ENCODE measurements at places on chromosomes 13 and 19.

GRCh38 chr19:56350416-56351045, 35.9 kb upstream of the ZSCAN5A start:
- H3K27me3 ChIP-seq: no peaks in the 10 kb centered on the region
- no peak overlapping the region for H3K27ac ChIP-seq

- H3K4me1 ChIP-seq: no peaks in the 10 kb centered on the region
- H3K27ac ChIP-seq: no peak overlapping the region
- H3K4me3 ChIP-seq: no peak overlapping the region
- H3K27me3 ChIP-seq: no peaks in the 10 kb centered on the region
- H3K36me3 ChIP-seq: no peaks in the 10 kb centered on the region
These were observed 334.8 kb upstream of the OBI1 start for GRCh38 chr13:78993792-78994191.

GRCh38 chr19:2577722-2578335, 101.9 kb downstream of the GADD45B start:
- no peak for DNase-seq
- no peaks in the 10 kb centered on the region for H3K36me3 ChIP-seq
- peaks cover 2% of the 10 kb centered on the region for H3K4me1 ChIP-seq
- no peaks in the 10 kb centered on the region for H3K27me3 ChIP-seq

GRCh38 chr19:35293363-35293739, 1.4 kb downstream of the MAG start:
- H3K27ac ChIP-seq: no peak overlapping the region
- no peak overlapping the region for H3K4me3 ChIP-seq
- peaks cover 3% of the 10 kb centered on the region for H3K27me3 ChIP-seq
- DNase-seq: no peak
- H3K36me3 ChIP-seq: no peaks in the 10 kb centered on the region
- no peaks in the 10 kb centered on the region for H3K4me1 ChIP-seq

GRCh38 chr13:29908416-29909080, 58.1 kb upstream of the UBL3 start:
- H3K27me3 ChIP-seq: no peaks in the 10 kb centered on the region
- no peaks in the 10 kb centered on the region for H3K36me3 ChIP-seq
- H3K27ac ChIP-seq: no peak overlapping the region

- DNase-seq: no peak
- no peak overlapping the region for H3K4me3 ChIP-seq
- peaks cover 4% of the 10 kb centered on the region for H3K27me3 ChIP-seq
- H3K27ac ChIP-seq: no peak overlapping the region
These were observed 20.8 kb upstream of the ZNF835 start for GRCh38 chr19:56692206-56692895.

DNA sequence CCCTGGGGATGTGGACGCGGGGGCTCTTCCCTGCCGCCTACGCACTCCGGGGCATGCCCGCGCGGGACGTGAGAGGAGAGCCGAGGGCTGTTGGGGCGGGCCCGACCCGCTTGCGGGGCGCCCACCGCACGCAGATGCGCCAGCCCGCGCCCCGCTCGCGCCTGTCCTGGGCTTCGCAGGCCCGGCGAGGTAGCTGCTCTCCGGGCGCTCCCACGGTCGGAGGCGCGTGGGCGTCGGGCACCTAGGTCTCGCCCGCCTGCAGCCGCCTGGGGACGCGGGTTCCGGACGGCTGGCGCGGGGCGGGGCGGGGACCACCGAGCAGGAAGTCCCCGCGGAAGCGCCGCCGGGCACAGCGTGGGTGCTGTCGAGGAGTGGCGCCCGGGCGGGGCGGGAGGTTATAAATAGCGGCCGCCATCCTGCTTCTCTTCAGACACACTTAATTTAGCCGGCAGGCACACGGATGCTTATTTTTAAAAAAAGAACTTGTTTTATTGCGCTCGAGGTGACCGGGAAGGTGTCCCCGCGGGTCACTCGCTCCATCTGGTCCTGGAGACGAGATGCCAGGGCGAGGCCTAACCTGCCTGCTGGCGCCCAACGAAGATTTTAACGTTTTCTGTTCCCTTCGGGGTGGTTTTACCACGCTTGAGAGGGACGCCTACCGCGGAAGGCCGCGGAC, 561 bp upstream of the GJA3 start:
- H3K27me3 ChIP-seq: peaks cover 14% of the 10 kb centered on the region
- no peak overlapping the region for H3K27ac ChIP-seq
- H3K4me3 ChIP-seq: no peak overlapping the region

- H3K27me3 ChIP-seq: peaks cover 1% of the 10 kb centered on the region
- peaks cover 27% of the 10 kb centered on the region for H3K36me3 ChIP-seq
- H3K4me3 ChIP-seq: peak overlapping the region; percentile 25
- H3K4me1 ChIP-seq: peaks cover 3% of the 10 kb centered on the region
These were observed 81.6 kb downstream of the DPF1 start for GRCh38 chr19:38142176-38143035.

- no peak overlapping the region for H3K4me3 ChIP-seq
- H3K36me3 ChIP-seq: no peaks in the 10 kb centered on the region
- peaks cover 1% of the 10 kb centered on the region for H3K27me3 ChIP-seq
- no peak overlapping the region for H3K27ac ChIP-seq
- DNase-seq: no peak
These were observed 203.8 kb downstream of the MZT1 start for GRCh38 chr13:72523593-72523992.

GRCh38 chr19:16897856-16898161, 9.0 kb downstream of the F2RL3 start:
- no peak overlapping the region for H3K4me3 ChIP-seq
- no peak for DNase-seq
- peaks cover 8% of the 10 kb centered on the region for H3K27me3 ChIP-seq
- H3K36me3 ChIP-seq: no peaks in the 10 kb centered on the region
- peaks cover 3% of the 10 kb centered on the region for H3K4me1 ChIP-seq

DNA sequence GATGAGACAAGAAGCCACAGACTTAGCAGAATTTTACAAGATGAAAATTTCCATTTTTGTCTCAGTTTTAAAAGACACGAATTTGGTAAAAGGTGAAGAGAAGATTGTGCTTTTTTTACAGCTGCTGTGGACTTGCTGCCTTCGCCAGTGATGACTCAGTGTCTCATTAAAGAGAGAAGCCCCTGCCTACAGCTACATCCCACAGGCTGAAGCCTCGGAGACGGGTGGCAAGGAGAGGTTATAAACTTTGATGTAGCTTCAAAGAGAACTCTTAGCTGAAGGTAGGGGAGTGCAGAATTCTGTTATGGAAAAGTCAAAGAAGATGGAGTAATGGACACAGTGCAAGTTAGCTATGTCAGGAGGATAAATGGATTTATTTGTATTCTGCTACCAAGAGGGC, 683.4 kb upstream of the ARGLU1 start:
- no peak overlapping the region for H3K27ac ChIP-seq
- H3K4me3 ChIP-seq: no peak overlapping the region
- no peaks in the 10 kb centered on the region for H3K36me3 ChIP-seq

DNA sequence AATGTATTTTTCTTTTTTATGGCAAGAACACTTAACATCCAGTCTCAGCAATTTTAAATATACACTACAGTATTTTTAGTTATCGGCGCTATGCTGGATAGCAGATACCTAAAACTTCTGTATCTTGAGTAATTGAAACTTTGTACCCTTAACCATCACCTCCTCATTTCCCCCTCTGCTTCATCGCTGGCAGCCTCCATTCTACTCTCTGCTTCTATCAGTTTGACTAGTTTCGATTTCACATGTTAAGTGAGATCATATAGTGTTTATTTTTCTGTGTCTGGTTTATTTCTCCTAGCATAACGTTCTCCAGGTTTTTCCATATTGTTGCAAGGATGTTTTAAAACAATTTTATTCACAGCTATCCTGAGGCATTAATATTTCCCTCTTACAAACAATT, 340.8 kb upstream of the SLC10A2 start:
- no peaks in the 10 kb centered on the region for H3K36me3 ChIP-seq
- H3K27me3 ChIP-seq: peaks cover 2% of the 10 kb centered on the region
- no peak overlapping the region for H3K4me3 ChIP-seq
- no peak overlapping the region for H3K27ac ChIP-seq
- DNase-seq: no peak
- no peaks in the 10 kb centered on the region for H3K4me1 ChIP-seq

GRCh38 chr19:55178781-55179599, 1.1 kb downstream of the SYT5 start:
- H3K4me1 ChIP-seq: peaks cover 5% of the 10 kb centered on the region
- DNase-seq: peak; percentile 80
- peaks cover 30% of the 10 kb centered on the region for H3K27me3 ChIP-seq
- H3K36me3 ChIP-seq: peaks cover 3% of the 10 kb centered on the region
- H3K4me3 ChIP-seq: peak overlapping the region; percentile 82
- peak overlapping the region; percentile 36 for H3K27ac ChIP-seq

DNA sequence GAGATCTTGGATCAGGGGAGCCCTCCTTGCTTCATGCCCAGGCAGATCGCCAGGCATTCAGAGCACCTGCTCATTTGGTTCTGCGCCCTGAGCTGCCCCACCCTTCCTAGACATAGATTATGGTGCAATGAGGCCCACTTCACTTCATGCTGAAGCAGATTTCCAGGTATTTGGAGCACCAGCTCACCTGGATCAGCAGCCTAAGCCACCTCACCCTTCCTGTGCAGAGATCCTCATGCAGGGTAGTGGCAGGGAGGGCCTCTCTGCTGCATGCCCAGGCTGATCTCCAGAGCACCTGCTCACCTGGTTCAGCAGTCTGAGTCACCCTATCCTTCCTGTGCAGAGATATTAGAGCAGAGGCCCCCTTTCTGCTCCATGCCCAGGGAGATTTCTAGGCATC, 1966.1 kb downstream of the PCDH9 start:
- H3K27ac ChIP-seq: no peak overlapping the region
- no peaks in the 10 kb centered on the region for H3K4me1 ChIP-seq
- no peak overlapping the region for H3K4me3 ChIP-seq

GRCh38 chr13:20492641-20493040, 33.0 kb downstream of the CRYL1 start:
- H3K27me3 ChIP-seq: peaks cover 4% of the 10 kb centered on the region
- H3K4me3 ChIP-seq: no peak overlapping the region
- no peaks in the 10 kb centered on the region for H3K4me1 ChIP-seq

DNA sequence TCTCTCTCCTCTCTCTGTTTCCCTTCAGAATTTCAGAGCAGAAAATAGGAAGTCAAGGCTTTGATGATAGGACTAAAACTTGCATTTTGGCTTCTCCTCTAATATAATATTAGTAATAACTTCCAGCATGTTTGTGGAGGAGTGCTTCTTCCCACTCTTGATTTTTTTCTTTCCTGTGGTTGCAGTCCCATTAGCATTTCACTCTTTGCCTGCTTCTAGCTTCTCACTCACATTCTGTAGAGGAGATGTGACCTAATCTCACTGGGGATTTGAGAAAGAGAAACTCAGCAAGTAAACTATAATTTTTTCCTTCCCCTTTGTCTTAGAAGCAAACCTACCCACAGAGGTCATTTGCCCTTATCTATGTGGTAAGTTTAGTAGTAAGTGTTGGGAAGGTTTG, 169.4 kb upstream of the HTR2A start:
- no peak for DNase-seq
- H3K27me3 ChIP-seq: no peaks in the 10 kb centered on the region
- H3K27ac ChIP-seq: no peak overlapping the region
- no peak overlapping the region for H3K4me3 ChIP-seq
- no peaks in the 10 kb centered on the region for H3K4me1 ChIP-seq

- H3K27me3 ChIP-seq: peaks cover 10% of the 10 kb centered on the region
- no peak overlapping the region for H3K4me3 ChIP-seq
- H3K27ac ChIP-seq: no peak overlapping the region
- no peaks in the 10 kb centered on the region for H3K36me3 ChIP-seq
These were observed 411 bp upstream of the KLK15 start for GRCh38 chr19:50833802-50834167.

- peaks cover 3% of the 10 kb centered on the region for H3K36me3 ChIP-seq
- H3K4me3 ChIP-seq: no peak overlapping the region
- DNase-seq: no peak
These were observed 8.9 kb upstream of the CRTC1 start for GRCh38 chr19:18674616-18675015.

GRCh38 chr13:46492946-46493345, 60.0 kb upstream of the LRCH1 start:
- no peaks in the 10 kb centered on the region for H3K36me3 ChIP-seq
- peak; percentile 41 for DNase-seq
- no peak overlapping the region for H3K27ac ChIP-seq
- no peaks in the 10 kb centered on the region for H3K27me3 ChIP-seq
- no peak overlapping the region for H3K4me3 ChIP-seq

- no peaks in the 10 kb centered on the region for H3K36me3 ChIP-seq
- no peaks in the 10 kb centered on the region for H3K4me1 ChIP-seq
- H3K27me3 ChIP-seq: no peaks in the 10 kb centered on the region
- H3K4me3 ChIP-seq: no peak overlapping the region
- H3K27ac ChIP-seq: no peak overlapping the region
- no peak for DNase-seq
These were observed 1276.9 kb upstream of the PCDH9 start for GRCh38 chr13:68506888-68507551.

GRCh38 chr19:51462276-51462675, 4.0 kb upstream of the SIGLEC8 start:
- no peak for DNase-seq
- H3K4me1 ChIP-seq: peaks cover 36% of the 10 kb centered on the region
- H3K27me3 ChIP-seq: peaks cover 8% of the 10 kb centered on the region
- H3K36me3 ChIP-seq: peaks cover 6% of the 10 kb centered on the region
- no peak overlapping the region for H3K4me3 ChIP-seq

DNA sequence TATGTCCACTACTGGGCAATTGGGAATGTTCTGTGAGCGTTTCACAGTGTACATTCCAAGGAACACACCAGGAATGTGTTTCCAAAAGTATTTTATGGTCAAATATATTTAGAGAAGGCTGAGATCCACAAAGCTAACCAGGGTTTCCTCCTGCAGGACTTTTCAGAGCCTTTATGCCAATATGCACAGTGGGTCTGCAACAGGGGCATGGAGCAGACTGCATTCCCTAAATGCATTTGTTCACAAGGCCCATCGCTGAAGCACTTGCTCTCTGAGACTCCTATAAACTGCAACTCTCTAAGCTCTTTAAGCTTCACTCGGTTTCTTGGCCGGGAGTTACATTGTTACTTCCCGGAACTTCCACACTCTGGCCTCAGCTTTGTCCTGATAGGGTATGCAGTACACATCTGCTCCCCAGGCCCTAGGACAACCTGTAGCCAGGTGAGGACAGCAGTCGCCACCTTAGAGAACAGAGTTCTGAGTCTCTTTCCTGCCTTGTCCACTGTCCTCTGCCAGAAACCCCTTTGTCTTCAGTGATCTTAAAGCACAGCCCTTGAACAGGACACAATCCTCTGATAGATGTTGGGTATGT, 33.5 kb downstream of the FBN3 start:
- H3K4me1 ChIP-seq: peaks cover 5% of the 10 kb centered on the region
- no peak overlapping the region for H3K27ac ChIP-seq
- no peak for DNase-seq
- H3K4me3 ChIP-seq: no peak overlapping the region

DNA sequence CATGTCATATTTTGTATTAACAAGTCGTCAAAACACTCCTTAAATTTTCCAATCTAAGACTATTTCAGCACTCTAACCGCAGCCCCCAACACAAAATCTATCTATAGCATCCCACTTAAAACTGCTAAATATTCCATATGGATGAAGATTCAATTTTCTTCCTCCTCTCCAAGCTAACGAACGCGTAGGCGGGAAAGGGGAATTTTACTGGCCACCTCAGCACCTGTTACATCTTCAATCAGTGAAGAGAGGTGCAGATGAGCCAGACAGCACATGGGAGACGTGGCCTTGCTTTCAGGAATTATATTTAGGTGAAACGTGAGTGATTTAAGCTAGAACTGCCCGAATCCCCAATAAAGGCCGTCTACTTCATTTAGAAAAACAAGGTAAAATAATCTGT, 1.1 kb downstream of the RBM26 start:
- H3K27me3 ChIP-seq: no peaks in the 10 kb centered on the region
- no peaks in the 10 kb centered on the region for H3K36me3 ChIP-seq
- H3K4me1 ChIP-seq: peaks cover 23% of the 10 kb centered on the region

GRCh38 chr13:50422181-50423148, 407.2 kb downstream of the KCNRG start:
- no peak for DNase-seq
- H3K27ac ChIP-seq: no peak overlapping the region
- H3K27me3 ChIP-seq: peaks cover under 1% of the 10 kb centered on the region
- no peak overlapping the region for H3K4me3 ChIP-seq
- no peaks in the 10 kb centered on the region for H3K36me3 ChIP-seq
- H3K4me1 ChIP-seq: peaks cover 6% of the 10 kb centered on the region

Data from endothelial cell (in vitro differentiated cells).